Dermis blood vessel endothelial cell (primary cell): ENCODE measurements at places on chromosomes 3 and 15. TPM values are rescaled to one million over a fixed set of nuclear protein-coding genes. Genes with fewer than 3 reads are reported as not detected.

DNA sequence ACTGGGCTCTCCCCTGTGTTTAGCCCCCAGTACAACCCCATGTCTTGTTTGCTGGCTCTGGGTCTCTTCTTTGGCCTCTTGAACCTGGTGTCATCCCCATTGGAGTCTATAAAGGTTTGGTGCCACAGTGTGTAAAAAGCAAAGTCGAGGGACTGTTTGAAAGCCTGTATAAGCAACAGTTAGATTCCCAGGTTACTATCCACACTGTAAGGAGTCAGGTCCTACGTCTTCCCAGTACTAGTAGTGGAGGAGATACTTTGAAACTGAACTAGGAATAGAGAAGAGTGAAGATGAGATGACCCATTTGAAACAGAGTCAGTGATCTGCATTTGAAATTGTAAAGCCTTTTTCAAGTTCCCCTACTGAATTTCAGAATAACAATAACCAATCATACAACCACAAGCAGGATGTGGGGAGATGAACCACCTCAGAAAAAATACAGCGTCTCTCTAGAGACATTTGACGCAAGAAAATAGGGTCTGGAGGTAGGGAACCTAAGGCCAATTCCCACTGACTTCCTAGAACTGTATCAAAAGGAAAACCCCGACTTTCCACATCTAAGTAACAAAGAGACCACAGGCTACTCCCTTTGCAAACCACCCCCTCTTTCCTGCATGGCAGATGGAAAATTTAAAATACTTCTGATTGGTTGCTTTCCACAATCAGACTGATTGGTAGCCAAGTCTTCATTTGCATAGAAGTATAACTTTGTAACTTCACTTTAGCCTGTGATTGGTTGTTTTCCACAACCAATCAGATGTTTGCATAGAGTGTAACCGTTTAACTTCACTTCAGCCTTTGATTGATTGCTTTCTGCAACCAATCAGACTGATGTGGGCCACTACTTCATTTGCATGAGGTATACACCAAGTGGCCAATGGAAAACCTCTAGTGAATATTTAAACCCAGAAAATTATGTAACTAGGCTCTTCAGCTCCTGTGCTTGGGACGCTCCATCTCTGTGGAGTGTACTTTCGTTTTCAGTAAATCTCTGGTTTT, 49.9 kb upstream of the NEDD4 start:
- no peak for DNase-seq

IQCF5 gene
- not detected in 2 replicates for total RNA-seq

CLDN18 gene
- not detected in 2 replicates for total RNA-seq

DNA sequence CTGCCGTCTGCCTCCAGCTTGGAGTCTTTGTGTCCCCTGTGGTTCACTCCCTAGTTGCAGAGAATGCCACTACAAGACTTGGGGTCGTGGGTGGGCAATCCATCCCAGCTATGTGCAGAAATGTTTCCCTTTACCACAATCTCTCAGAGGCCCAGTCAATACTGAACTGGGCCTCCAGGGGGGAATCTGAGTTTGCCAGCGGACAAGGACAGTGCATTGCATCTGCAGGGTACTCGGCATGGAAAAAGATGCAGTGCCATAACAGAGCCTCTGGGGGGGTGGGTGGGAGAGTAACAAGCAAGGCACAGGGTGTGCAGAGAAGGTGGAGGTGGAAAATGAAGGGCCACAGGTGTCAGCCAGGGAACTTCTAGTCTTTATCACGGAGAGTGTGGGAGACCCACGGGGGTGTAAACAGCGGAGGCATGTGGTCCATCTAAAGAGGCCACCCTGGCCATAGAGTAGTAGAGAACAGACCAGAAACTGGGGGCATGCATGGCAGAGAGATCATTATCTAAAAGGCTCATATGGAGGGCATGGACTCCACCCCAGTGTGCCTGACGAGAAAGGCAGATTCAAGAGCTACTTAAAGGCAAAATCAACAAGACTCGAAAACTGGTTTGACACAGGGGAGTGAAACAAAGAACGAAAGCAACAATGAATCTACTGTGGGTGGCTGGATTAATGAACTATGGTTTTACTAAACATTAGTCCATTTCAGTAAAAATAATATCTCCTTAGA, 182.4 kb downstream of the ANXA2 start:
- no peak for DNase-seq
